WERI-Rb-1 (cell line): ENCODE measurements at places on chromosomes 3 and 15.

DNA sequence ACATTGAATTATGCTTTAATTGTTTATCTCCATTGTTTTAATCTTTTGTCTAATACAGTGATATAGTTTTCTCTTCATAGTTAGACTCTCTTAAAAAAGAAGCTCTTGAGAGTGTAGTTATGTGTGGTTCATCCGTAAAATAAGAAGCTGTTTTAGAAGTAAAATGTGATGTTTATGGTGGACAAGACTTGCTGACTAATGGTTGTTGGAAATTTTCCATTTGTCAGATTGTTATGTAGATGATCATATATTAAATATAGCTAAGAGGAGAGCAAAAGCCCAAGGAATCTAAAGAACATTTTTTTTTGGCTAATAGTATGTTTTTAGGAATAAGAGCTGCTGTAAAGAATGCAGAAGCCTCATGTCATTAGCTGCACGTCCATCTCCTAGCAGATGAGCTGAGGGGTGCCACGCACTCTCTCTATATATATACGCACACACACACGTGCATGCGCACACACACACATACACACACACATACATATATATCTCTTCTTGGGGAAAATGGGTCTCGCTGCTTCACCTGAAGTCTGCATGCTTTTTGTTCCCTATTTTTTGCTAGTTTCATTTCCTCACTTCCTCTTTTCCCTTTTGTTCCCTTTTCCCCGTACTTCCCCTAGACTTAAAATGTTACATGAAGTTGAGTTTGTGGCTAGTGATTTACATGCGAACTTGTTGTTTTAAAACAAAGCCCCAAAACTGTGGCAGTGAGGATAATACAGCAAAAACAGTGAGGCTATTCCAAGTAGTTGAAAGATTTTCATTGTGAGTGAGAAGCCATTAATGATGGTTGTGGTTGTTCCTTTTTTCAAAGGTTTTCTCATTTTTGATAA is 107.8 kb downstream of the MBNL1 start:
- DNase-seq: no peak

DNA sequence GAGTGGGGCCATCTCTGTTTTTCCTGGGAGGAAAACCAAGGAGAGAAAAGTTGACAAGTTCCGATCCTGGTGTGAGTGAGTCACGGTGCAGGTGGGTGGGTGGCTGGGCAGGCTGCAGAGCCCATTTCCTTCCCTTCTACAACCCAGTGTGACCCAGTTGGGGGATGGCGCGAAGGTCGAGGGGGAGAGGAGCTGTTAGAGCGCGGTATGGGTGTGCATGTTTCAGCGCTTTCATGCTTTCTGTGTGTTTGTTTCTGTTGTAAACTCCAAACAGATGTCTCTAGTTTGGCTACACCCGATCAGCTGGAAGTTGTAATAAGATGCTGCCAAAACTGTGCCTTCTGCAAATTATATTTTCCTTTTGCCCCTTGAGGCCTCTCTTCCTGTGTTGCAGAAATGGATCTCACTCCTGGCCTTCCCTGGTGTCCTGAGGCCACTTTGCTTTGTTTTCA is 3.8 kb downstream of the FAM43A start:
- DNase-seq: no peak

DNA sequence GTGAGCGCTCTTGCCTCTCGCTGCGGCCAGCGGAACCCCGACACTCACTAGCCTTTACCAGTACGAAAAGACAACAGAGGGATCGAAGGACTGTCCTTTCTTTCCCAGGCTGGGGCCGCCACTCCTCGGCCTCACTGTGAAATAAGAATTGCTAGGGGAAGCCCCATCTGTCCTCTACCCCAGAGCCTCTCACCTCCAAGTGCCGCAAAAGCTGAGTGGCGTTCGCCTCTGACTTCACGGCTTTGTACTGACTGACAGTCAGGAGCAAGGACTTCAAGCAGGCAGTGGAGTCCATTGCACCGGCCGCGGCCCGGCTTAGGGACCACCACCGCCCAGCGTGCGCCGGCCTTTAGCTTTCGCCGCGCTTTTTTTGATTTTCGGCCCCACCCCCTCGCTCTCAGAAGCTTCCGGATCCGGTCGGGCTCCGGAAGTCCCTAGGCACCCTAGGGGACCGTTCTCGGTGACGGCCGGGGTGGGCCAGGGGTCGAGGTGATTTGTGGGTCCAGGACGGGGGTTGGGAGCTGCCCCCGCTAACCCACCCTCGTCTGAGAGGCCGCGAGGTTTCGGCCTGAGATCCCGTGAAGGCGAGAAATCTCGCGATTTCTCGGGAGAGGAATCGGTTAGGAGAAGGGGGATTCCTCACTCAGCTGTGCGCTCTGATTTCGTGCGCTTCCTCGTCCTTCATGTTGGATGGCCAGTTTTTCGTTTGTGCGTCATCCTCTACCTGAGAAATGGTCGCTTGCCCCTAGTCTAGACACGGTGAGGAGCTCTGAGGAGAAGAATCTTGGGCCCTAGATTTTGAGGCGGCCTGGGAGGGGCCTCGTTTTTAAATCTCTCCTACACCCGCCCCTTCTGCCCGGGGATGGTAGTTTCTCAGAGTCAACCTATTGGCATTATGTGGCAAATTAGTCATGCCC is at the start of the genes CIP2A and DZIP3:
Gene CIP2A, minus strand, starts transcription at position 358 of the 917 bp plus-strand sequence. Its CDS starts 63 bp downstream, at position 295.
Gene DZIP3, plus strand, starts transcription at position 642 of the 917 bp plus-strand sequence. CDS start 15,685 bp downstream, outside the sequence.
- peak; percentile 97 for DNase-seq

DNA sequence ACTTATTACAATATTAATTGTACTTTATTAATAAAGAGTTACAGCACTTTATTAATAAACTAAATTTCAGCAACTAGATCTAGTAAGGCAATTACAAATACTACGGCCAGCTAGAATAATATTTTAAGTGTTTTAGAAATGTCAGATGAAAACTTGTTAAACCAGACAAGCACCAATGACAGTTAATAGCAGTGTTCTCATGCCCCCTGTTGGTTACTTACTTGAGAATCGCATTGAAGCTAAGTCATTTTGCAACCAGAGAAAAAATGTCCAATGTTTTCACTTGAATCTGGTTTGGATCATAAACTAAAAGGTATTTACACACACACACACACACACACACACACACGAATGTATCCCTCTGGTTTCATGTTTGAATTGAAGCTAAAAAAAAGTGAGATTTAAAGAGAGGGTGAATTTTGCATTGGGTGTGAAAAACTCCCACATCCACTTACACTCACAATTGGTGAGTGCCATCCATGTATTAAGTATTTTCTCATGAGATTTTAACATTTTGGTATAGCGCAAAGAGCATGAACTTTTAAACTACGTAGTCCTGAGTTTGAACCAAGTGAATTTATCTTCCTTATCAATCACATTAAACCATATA is 347.7 kb downstream of the ZBBX start:
- peak; percentile 35 for DNase-seq

- DNase-seq: no peak
Observed at GRCh38 chr3:124691599-124691998, 38.7 kb upstream of the UMPS start.

GRCh38 chr3:71916747-71917369 is 131.9 kb upstream of the PROK2 start:
- no peak for DNase-seq

DNA sequence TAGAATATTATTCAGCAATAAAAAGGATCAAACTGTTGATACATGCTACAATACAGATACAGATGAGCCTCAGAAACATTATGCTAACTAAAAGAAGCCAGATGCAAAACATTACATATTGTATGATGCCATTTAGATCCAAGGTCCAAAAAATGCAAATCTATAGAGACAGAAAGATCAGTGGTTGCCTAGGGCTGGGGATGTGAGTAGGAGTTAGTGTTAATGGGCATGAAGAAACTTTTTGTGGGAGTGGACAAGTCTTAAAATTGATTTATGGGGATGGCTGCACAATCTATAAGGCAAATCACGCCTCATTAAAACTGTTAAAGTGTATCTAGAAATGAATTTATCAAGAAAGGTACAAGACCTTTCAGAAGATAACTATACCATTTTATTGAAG is 45.0 kb downstream of the EHHADH start:
- no peak for DNase-seq

DNA sequence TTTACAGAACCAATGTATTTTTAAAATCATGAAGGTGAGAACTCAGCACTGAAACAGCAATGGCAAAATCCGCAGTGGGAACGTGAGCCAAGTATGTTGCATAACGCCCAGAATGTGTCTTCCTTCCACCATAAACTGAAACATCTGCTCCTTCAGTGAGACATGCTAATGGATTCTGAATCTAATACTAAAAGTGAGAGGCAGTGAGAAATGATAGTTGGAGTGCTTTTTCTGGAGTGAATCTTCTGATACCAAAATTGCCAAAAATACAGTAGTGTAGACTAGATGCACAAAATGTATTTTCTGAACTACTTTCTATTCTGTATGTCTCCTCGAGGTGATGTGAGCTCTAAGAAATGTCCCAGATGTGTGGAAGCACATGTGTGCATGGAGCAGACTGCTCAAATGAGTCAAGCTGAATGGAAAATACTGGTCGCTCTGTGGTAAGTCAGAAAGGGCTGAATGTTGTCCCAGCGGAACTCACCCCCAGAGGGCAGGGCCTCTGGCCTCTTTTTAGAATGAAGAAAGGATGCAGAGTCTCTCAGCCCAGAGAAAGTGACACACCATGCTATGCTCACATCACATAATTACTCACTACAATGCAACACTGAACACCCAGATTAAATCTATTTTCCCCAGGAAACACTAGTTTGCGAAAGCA is 73.0 kb downstream of the ATP10A start:
- no peak for DNase-seq
